ENCODE measurements at places on chromosomes 5 and 9.

DNA sequence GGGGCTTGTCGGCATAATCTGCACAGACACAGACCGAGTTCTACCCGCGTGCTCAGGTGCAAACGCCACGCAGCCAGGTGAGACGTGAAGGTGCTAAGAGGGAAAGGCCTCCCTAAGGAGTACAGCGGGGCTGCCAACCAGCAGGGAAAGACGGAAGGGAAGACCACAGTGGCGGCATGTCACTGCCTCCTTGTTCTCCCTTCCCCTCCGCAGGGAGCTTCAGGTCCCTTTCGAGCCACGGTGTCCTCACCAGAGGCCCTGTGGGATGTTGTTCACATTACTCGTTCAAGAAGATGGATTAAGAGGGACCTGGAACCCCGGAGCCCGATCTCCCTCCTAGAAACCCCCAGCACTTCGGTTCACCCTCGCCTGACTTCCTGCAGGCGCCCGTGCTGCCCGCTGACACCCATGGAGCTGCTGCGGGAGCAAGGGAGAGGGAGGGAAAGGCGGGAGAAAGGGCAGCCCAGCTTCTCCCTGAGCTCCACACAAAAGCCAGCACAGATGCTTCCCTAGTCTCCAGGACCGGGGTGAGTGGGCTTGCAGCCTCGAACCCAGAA lies 686 bp downstream of the BRD9 start:
- DNase-seq = no peak

GRCh38 chr9:134169724-134170401 lies 5.5 kb upstream of the RNU6ATAC start:
- no peak for DNase-seq

DNA sequence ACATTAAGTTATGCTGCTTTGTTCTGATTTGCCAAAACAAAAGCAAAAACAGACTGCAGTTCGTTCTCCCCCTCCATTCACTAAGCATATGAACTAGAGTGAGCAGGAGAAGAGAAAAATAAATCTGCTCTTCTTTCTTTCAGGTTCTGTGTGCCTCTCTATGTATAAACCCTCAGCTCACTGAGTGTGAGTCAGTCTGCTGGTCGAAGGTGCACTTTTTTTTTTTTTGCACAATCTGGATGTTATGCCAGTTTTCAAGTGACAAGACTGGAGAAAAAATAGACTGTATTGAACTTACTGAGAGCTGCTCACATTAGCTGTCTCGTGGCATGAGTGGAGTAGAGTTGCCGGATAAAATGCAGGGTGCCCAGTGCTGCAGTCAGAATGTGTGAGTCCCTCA lies 244.6 kb upstream of the ATP10B start:
- no peak for DNase-seq

DNA sequence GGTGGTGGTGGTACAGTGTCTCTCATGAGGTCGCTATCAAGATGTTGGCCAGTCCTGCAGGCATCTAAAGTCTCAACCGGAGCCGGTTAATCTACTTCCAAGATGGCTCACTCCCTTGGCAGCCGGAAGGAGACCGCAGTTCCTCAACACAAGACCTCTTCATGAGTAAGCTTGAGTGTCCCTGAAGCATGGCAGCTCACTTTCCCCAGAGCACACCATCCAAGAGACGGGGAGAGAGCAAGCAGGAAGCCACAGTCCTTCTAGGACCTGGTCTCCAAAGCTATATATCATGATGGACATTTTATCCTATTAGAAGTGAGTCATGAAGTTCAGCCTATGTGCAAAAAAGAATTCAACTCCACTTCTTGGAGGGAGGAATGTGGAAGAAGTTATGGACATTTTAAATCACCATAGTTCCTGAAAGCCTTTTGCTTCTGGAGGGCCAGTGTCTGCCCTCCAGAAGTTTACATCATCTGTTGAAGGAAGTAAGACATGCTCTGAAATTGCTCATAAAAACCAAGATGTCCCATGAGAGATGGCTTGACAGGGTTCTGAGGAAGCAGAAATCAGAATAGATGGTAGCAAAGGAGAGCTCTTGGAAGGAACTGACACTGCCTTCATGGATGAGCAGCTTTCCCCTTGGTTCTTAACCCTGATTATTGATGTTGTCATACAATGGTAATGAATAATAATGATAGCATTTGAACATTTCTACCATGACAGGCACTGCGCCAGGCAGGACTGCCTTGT lies 21.3 kb downstream of the GALNT10 start:
- no peak for DNase-seq

- no peak for DNase-seq
Measured at GRCh38 chr5:125558466-125558865, 812.0 kb upstream of the ZNF608 start.

- no peak for DNase-seq
Measured at GRCh38 chr5:20335978-20336377, 348.0 kb upstream of the CDH18 start.

GRCh38 chr9:106689089-106689488 lies 173.9 kb upstream of the ZNF462 start:
- no peak for DNase-seq

Measured in stimulated activated CD4-positive, alpha-beta T cell treated with anti-CD3 and anti-CD28 coated beads, TNF-alpha, amount 100 ng/mL, for 24 hours (primary cell).